Fibroblast of villous mesenchyme (primary cell): ENCODE measurements at places on chromosomes 4 and X. TPM values are rescaled to one million over a fixed set of nuclear protein-coding genes. Genes with fewer than 3 reads are reported as not detected.

BTC gene
- 0.43 TPM in 1 of 2 replicates, not detected in the other for total RNA-seq

YTHDC1 gene
- total RNA-seq = 34.8 and 43.2 TPM in 2 replicates

CT47B1 gene
- total RNA-seq = not detected in 2 replicates

PDCL2 gene
- not detected in 2 replicates for total RNA-seq

RELL1 gene
- total RNA-seq = 66.5 and 90.8 TPM in 2 replicates

CT45A2 gene
- not detected in 2 replicates for total RNA-seq

DIPK2B gene
- under 0.01 TPM in 1 of 2 replicates, not detected in the other for total RNA-seq

UGT2B10 gene
- total RNA-seq = not detected in 2 replicates

FGD1 gene
- 10.4 and 11.0 TPM in 2 replicates for total RNA-seq

P2RY8 gene
- not detected in 2 replicates for total RNA-seq

CXCL13 gene
- under 0.01 TPM in 1 of 2 replicates, not detected in the other for total RNA-seq

NOCT gene
- 27.7 and 61.7 TPM in 2 replicates for total RNA-seq

DNA sequence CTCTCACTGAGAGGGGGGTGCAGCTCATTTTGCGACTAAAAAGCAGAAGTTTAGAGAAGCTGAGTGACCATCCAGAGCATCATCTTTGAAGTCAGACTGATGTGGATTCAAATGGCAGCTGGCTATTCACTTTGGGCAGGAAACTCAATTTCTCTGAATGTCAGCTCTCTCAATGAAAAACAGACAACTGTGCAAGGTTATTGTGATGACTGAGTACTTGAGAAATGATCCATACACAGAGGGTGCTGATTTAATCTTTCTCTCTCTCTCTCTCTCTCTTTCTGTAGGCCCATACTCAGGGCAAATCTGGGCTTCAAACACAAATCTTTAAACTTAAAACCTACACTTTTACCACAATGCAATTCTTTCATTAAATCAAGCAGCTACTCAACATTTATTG lies 185.8 kb upstream of the SLIT2 start:
- no peak for DNase-seq

DNA sequence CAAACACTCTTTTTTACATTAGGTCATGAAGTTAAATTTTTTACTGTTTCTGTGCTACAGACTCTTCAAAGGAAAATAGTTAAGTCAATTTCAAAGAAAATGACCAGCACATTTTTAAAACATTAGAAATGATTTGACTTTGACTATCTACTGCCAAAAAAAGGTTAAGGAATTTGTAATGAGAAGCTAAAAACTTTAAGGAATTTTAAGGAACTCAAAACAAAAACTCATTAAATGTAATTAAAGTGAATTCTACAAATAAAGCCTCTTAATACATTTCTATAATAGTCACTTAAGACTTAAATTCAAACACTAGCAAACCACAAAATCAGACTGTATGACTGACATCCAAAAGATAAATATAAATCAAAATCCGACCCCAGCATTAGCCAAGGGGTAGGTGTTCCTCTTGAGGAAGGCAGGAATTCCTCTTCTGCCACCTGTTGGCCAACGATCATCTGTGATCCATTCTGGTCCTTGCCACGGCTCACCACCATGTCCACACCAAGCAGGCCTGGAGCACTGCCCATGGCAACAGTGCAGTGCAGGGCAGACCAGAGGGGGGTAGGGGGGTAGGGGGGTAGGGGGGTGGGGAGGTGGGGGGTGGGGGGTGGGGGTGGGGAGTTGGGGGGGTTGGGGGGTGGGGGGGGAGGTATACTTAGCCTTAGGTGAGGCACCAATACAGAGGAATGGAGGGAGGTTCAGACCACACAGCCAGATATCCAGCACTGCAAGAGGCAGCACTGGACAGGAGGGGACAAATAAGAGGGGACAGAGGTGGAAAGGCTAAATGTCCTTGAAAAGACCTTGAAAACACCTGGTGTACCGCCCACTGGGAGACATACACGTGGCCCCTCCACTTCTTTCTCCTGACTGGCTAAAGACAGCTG lies 287.4 kb downstream of the CHIC1 start:
- DNase-seq = peak; percentile 24

DNA sequence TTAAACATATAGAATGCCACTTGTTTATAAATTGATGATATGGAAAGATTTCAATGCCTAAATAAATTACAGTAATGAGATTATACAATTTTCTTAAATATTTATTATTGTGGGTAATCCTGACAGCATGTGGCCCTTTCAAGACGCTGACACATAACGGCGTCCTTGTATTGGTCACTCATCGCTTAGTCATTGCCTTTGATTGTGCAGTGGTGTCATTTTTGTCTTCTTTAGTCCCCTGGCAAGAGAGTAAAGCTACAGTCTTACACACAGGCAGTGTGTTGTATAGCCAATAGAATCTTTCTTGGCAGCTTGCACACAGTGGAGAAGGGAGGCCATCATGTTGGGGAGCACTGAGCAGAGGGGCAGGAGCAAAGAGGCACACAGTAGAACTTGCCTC lies 361.8 kb upstream of the GALNT7 start:
- DNase-seq = no peak

GRCh38 chr4:141676087-141676670 lies 39.8 kb downstream of the IL15 start:
- DNase-seq = no peak

- DNase-seq = no peak
These were observed 547.0 kb upstream of the LCORL start for GRCh38 chr4:18568600-18568999.

- peak; percentile 3 for DNase-seq
These were observed 768.4 kb downstream of the PCDH18 start for GRCh38 chr4:136763919-136764318.

- peak; percentile 5 for DNase-seq
These were observed 474.2 kb upstream of the GRID2 start for GRCh38 chr4:91829531-91829930.

GRCh38 chrX:153645921-153646488 lies 998 bp upstream of the DUSP9 start:
- no peak for DNase-seq

- peak; percentile 56 for DNase-seq
These were observed 18.0 kb upstream of the TMEM184C start for GRCh38 chr4:147599206-147599605.

- DNase-seq = no peak
These were observed 59.4 kb upstream of the ARSJ start for GRCh38 chr4:114038762-114039387.

DNA sequence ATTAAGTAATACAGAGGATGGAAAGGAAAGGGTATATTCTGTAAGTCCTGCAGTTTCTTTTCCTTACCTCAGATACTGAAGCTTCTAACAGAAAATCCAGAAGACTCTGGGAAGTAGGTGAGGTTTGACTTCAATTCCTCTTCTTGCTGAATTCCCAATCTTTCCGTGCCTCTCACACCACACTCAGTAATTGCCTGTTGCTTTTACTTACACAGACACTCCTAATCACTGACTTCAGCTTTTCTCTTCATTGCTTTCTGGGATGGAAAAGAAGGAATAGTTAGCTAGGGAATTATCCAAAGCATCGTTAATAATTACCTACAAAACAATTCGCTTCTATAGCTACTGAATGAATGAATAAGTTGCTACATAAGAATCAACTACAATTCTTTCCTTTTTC lies 163.6 kb downstream of the FBXO8 start:
- no peak for DNase-seq

- no peak for DNase-seq
These were observed 53.8 kb upstream of the ABCG2 start for GRCh38 chr4:88212253-88212561.

GRCh38 chr4:6920171-6920570 lies 10.5 kb downstream of the TBC1D14 start:
- no peak for DNase-seq

- no peak for DNase-seq
These were observed 54.7 kb downstream of the TMEM131L start for GRCh38 chr4:153520801-153521329.

DNA sequence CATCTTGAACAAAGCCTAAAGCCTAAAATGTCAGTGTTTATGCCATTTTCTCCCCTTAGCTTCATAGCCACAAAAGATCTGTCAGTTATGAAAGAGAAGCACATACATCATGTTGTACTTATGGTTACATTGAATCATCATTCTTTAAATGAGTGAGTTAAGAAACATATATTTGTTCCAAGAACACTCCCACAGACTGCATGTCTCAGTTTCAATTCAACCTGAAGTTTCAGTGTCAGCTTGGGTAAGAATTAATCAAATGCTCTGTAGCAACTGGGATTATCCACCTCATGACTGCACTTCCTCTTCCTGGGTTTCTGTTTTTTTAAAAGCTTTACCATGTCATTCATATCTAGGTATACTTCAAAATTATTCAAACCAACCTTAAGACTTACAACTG lies 3.9 kb upstream of the TMPRSS11B start:
- no peak for DNase-seq

GRCh38 chrX:125326599-125326998 lies 6.9 kb downstream of the TEX13C start:
- DNase-seq = no peak

DNA sequence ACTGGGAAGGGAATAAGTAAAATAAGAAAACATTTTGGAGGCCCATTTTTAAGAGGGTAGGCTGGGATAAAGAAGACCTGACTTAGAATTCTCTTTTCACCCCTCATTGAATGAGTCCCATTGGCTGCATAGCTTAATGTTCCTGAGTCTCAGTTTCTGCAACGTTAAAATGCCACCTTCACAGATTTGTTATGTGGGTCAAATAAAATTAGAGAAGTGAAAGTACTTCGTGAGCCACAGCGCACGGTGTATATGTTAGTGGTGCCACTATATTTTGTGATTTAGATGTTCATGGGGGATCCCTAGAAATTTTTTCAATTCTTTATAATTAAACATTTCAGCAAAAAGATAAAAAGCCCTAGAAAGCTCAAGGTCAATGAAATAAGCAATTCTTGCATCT lies 109.2 kb upstream of the HS3ST1 start:
- no peak for DNase-seq

- DNase-seq = no peak
These were observed 208.5 kb upstream of the RPL34 start for GRCh38 chr4:108411836-108412235.

DNA sequence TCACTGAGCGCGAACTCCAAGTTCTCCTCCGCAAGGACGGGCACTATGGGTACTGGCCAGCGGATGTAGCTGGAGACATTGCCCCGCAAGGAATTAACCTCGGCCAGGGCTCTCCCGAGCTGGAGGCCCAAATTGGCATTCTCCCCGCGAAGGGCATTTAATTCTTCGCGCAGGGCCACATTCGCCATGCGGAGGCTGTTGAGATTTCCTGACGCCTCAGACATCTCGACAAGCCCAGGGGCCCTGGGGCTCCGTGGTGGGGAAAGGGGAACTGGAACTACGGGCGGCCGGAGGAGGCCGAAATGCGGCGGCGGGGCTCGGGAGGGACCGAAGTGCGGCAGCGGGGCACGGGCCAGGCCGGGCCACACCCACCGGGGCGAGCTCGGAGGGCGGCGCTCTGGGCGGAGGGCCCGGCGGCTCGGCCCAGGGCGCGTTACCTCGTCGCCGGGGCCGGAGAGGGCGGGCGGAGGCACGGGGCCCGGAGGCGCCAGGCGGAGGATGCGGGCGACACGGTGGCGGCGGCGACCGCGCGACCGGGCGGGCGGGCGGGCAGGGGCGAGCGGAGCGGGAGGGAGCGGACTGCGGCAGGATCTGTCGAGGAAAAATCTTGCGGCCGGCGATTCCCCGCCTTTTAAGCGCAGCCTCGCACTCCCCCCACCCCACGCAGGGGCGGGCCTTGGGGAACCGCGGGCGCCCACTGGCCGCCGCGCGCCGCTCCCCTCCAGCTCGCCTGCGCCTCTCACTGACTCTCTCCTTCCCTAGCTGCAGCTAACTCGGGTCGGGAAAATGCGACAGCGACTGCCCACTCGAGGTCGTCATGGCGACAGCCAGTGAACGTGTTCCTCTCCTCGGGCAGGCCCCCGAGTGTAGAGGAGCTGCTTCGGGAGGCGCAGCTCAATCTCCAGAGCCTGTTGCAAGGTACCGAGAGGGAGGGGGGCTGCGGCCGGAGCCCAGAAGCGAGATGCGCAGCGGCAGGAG lies at the start of gene RTL5:
Gene RTL5, minus strand, starts transcription at position 599 of the 978 bp plus-strand sequence.
- DNase-seq = peak; percentile 88

DNA sequence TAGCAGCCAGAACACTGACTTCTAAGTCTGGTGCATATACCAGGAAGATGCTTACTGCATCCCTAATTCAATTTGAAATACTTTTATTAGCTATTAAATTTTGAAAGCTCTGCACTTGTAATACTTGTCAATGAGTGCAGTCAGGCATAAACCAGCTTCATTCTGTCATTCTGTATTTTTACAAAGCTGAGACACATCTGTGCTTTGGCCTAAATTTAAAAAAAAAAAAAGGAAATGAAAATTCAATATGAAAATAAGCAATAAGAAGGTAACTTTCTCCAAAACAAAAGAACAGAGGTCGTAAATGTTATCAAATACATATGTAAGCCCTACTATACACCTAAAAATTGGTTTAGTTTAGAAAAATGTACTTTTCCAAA lies 7.0 kb downstream of the SMIM14 start:
- DNase-seq = no peak

GRCh38 chrX:30612250-30612655 lies 34.7 kb upstream of the TASL start:
- no peak for DNase-seq
